ENCODE measurements at places on chromosomes 13 and 19.
A peak's percentile ranks its signal among the peaks of the same experiment; 100 is the strongest.

GRCh38 chr19:42409477-42409876 lies 17.7 kb downstream of the LIPE start:
- peak; percentile 2 for DNase-seq

- no peak for DNase-seq
Observed at GRCh38 chr13:96617528-96617927, 376.7 kb downstream of the OXGR1 start.

DNA sequence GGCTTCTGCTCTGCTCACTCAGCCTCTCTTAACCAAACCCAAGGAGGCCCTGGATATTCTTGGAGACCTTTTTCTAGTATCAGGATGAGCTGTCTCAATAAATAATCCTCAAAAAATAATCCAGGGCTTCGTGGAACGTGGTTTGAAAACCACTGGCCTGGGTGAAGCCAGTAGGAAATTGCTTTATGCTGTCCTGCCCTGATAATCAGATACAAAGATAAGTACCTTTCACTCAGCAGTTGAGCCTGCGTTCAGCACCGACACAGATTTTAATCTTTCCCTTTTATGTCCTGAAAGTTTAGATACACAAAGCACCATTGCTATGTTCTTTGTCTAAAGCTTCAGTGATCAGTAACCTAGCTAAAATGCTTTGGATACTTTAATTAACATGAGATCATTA lies 460.0 kb downstream of the RFC3 start:
- no peak for DNase-seq

GRCh38 chr13:112962396-112962795 lies 6.6 kb upstream of the MCF2L start:
- no peak for DNase-seq

DNA sequence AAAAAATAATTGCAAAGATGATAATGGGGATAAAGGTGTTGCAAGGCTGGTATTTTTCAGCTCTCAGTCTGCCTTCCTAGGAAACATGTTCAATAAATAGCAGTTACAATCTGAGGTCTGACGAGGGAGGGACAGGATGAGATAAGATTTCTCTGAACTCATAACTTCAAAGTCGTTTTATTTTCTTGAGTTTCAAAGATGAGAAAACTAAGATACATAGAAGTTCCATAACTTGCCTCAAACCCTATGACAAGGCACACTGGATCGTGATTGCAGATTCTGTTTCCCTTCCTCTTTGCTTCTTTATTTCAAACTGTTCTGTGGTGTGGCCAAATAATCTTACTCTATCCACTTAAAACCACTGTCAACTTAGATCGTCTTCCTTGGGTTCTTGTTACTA lies 327.2 kb downstream of the GPC5 start:
- DNase-seq: no peak

Data from iPS-NIHi11 (cell line).